B cell (primary cell): ENCODE measurements at places on chromosomes 16 and 17.
A peak's percentile ranks its signal among the peaks of the same experiment; 100 is the strongest.

GRCh38 chr16:56121156-56121500 lies 70.2 kb upstream of the GNAO1 start:
- DNase-seq = peak; percentile 63

- DNase-seq = peak; percentile 88
Observed at GRCh38 chr17:1486802-1487695, 5.4 kb downstream of the MYO1C start.

DNA sequence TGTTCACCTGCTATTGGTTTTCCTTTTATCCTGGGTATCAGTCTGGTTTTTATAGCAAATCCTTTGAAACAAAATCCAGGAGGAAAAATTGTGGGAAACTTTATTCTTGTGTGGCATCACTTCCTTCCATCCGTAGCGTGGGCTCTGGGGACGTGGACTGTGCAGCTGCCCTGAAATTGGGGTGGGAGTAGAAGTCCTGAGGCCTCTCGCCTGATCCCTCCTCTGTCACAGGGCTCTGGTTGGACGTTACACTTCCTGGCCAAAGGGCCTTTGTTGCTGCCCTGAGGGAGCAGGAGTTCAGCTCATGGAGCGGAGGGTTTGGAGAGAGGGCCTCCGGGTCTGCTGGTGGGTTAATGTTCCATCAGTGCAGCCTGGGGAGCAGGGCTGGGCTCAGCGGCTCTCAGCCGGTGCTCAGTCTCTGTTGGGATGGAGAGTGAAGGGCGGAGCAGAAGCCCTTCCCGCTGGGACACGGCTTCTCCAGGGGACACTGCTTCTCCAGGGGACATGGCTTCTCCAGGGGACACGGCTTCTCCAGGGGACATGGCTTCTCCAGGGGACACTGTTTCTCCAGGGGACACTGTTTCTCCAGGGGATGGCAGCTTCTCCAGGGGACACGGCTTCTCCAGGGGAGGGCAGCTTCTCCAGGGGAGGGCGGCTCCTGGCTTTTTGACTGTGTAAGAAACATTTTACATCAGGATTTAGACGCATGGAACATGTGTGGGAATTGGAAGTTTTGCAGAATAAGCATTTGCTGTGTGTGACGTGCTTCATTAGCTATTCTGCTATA lies 15.2 kb upstream of the RPL13 start:
- no peak for DNase-seq

DNA sequence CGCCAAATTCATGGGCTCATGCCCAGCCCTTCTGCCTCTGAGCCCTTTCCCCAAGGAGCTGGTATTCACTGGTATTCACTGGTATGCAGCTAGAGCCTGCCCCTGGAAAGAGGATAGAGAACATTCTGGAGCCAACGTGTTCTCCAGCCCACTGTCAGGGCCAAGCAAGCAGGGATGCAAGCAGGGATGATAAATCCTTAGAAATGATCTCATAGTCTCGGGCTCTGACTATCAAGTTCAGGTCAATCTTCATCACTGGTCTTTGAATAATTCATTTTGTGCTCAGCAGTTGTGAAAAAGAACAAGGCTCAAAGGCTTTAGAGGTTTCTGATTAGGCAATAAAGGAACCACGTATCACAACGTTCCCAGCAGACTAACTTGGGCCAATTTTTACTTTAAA lies 57.3 kb downstream of the CACNG5 start:
- DNase-seq = no peak

- DNase-seq = no peak
Observed at GRCh38 chr16:15521758-15522509, 87.5 kb downstream of the BMERB1 start.

GRCh38 chr16:46911038-46911437 lies 26.9 kb downstream of the GPT2 start:
- peak; percentile 53 for DNase-seq

GRCh38 chr17:82231312-82231561 lies 2.4 kb downstream of the SLC16A3 start:
- DNase-seq = no peak

GRCh38 chr17:49378311-49378710 lies 16.3 kb upstream of the ZNF652 start:
- DNase-seq = no peak

DNA sequence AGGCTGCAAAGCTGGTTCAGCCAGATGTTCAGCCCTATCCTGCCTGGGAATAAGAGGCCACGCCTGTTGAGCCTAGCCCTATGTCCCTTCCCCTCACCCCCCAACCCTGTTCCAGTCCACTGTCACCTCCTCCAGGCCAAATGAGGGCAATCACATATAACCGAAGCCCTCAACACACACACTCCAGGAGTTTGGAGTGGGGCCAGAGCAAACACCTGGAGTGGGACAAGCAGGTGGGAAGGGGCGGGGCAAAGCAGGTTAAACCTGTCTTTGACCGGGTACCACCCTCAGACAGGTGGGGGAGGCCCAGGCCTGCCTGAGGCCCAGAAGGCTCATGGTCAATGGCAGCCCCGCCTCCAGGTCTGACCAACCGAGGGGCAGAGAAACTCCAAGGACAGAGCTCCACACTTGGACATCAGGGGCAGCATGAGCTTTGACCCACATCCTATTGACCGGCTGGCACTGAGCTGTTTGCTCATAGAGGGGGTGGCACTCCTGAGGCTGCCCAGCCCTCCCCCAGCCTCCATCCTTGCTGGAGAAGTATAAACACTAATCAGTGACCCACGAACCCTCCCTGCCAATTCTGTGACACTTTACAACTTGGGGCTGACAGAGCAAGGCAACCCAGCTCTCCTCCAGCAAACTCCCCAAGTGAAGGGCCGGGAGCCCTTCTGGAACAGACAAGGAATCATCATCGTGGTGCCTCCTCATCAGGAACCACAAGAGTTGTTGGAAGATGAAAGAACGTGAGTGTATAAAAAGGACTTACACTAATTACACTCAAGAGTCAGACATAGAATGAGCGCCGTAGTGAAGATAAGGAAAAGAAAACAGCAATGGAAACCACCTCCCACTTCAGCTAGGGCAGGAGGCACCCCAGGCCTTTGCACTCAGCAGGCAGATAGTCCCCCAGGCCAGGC lies 1.5 kb downstream of the ESRP2 start:
- DNase-seq = peak; percentile 37

GRCh38 chr17:16439811-16440351 lies 24.5 kb downstream of the TRPV2 start:
- DNase-seq = peak; percentile 68

DNA sequence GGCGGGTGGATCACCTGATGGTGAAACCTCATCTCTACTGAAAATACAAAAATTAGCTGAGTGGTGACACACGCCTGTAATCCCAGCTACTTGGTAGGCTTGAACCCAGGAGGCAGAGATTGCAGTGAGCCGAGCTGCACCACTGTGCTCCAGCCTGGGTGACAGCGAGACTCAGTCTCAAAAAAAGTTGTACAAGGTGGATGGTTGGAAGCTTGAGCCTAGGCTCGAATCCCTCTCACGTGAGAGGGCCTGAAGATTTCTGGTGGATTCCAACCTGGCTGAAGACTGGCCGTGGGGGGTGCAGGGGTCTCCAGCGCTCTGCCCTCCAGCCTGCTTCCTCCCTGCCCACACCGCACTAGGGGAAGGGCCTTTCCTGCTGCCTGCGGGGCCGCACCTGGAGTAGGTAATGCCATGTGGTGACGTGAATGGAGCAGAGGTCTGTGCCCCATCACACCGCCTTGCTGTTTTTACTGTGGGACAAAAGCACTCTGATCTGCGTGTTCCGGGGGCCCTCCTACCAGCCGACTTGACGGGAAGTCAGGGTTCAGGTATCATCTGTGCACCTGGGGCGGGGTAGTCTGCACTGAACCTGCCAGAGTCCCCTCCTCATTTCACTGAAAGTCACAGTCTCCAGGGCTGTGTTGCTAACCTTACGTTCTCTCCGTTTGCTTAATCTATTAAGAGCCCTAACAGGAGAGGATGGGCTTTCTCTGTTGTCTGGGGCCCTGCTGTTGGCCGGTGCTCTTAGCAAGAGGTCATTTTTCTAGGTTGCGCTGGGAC lies 4.2 kb downstream of the RPL13 start:
- DNase-seq = peak; percentile 29

DNA sequence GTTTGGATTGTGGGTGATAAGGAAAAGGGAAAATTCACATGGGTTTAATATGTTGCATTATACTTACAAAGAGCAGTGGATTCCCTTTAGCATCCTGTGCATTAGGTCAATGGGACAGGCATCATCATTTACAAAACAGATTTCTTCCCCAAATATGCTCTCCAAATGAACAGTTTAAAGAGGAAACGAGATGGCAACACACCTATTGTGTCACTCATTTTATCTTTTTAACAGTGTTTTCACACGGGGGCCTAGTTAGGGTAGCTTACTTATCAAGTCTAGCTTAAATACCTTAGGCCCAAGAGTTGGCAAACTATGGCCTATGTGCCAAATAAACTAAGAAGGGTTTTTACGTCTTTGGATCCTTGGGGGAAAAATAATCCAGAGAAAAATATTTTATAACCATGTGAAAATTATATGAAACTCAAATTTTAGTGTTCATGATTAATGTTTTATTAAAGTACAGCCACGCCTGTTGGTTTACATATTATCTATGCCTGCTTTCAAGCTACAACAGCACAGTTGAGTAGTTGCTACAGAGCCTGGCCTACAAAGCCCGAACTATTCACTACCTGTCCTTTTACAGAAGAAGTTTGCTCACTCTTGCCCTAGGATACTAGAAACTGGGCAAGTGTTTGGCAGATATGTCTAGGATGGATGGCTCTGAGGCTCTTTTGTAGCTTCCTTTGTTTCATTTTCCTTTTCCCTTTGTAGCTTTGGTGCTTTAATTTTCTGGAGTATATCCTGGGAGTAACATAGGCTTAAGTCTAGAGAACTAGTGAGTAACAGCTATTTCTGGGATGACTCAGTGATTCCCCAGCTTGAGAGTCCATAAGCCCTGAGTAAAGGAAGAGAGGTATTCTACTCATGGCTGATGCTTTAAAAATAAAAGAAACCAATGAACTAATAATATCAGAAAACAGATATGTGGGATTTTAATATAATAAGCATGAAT lies 12.4 kb downstream of the NUP93 start:
- no peak for DNase-seq

DNA sequence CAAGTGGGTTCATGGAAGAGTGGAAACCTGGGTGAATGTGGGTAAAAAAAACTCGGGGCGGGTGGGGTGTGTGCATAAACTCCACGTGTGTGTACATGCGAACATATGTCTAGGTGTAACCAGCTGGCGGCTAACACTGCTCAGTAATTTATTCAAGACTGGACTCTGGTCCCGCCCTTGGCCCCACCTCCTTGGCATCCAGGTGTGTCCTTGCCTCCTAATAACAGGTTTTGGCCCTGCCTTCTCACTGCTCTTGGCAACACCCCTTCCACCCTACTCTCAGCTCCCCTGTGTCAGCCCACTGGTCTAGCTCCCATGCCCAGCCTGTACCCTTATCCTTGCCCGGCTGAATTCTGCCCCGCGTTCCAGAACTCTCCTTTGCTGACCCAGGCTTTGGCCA lies 8.3 kb downstream of the FLII start:
- no peak for DNase-seq

- no peak for DNase-seq
Observed at GRCh38 chr16:50399411-50399810, 30.6 kb upstream of the BRD7 start.

DNA sequence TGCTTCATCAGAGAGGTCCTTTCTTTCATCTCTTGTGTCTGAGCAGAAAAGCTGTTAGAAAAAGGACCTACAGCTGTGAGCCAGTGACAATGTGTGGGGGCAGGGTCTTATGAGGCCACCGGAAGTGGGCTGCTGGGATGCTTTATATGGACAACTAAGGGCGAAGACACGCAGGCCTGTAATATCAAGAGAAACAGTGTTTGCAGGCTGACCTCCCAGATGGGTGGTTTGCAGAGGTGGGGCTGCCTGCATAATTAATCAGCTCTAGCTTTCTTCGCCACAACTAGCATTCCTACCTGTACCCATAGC lies 30.4 kb upstream of the SALL1 start:
- DNase-seq = no peak
